ENCODE measurements at places on chromosomes 1 and 21. TPM values are rescaled to one million over a fixed set of nuclear protein-coding genes. Genes with fewer than 3 reads are reported as not detected.
A peak's percentile ranks its signal among the peaks of the same experiment; 100 is the strongest.

Gene SPRR5
- total RNA-seq = not detected

Gene IL24
- total RNA-seq = 0.59 TPM

Gene TMOD4
- not detected for total RNA-seq

Gene HSPG2
- total RNA-seq = 95.0 TPM

Gene CFAP141
- not detected for total RNA-seq

Gene OR10K2
- not detected for total RNA-seq

Gene TCEANC2
- 5.9 TPM for total RNA-seq

Gene BRDT
- not detected for total RNA-seq

Gene PDXK
- total RNA-seq = 65.6 TPM

Gene PDC
- total RNA-seq = not detected

DNA sequence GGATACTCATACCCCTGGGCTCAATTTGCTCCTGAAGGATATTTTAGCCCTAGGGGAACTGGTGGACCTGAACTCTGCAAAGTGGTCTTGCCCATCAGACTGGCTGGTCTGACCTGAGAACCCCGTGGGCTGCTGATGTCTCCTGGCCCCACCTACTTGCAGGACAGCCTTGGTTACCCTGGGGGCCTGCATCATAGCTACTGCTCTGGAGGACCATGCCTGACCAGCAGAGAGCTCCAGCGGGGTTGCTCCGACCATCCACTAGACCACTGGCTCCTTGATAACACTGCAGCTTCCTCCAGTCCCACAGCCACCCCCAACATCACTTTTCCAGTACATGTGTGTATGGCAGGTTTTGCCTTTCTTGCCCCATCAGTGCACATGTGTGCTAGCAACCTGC, 331.6 kb upstream of the BRINP3 start:
- no peak for DNase-seq

DNA sequence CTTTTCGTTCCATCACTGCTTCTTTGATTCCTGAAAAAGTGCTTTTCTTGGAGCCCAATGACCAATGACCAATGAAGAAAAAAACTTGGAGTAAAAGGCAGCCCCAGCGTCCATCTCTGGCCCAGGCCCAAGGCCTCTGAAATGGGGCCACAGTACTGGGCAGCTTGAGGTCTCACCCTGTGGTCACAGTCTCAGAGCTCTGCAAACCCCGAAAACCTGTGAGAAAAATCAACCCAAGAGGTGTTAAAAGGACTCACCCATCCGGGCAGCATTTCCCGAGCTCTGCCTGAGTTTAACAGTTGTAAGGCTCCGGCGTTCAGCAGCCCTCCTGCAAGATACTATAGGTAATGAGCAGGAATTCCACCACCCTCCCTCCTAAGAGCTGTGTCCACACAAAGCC, 2.1 kb upstream of the EFHD2 start:
- no peak for DNase-seq

- DNase-seq = no peak
Measured at GRCh38 chr1:204357551-204358490, 1.9 kb downstream of the PLEKHA6 start.

DNA sequence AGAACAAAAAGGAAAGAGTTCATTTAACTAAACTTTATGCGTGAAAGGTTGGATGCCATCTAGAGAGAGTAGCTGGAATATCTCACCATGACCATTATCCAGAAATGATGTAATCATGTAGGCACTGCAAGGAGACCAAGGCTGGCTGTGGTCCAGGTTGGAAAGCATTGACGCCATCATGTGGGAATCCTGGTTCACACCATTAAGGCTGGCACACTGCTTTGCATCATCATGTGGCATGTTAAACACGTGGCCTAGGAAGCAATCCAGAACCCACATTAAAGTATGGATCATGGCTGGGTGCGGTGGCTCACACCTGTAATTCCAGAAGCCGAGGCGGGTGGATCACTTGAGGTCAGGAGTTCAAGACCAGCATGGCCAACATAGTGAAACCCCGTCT, 4.3 kb downstream of the ADAMTS1 start:
- no peak for DNase-seq

GRCh38 chr1:42670425-42670824, 11.8 kb upstream of the YBX1 start:
- no peak for DNase-seq

GRCh38 chr1:212532469-212533147, 76.0 kb upstream of the ATF3 start:
- DNase-seq = no peak

DNA sequence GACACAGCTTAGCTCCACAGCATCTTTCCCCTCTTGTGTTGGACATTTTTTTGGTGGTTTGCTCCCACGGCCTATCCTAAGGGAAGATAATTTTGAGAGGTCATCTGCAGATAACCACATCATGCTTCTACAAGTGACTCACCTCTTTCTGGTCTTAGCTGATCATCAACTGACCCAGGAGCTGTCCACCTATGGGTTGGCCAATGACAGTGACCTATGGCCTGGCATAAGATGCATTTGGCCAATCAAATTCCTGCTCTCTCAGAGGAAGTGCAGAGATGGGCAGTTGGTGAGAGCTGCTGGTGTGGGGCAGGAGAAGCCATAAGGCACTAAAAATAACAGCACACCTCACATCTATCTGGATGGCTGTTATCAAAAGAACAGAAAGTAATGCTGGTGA, 100.0 kb upstream of the CLDN14 start:
- no peak for DNase-seq

- no peak for DNase-seq
Measured at GRCh38 chr1:211910113-211910884, 79.7 kb upstream of the LPGAT1 start.

- DNase-seq = no peak
Measured at GRCh38 chr1:86155051-86155806, 1.3 kb downstream of the COL24A1 start.

DNA sequence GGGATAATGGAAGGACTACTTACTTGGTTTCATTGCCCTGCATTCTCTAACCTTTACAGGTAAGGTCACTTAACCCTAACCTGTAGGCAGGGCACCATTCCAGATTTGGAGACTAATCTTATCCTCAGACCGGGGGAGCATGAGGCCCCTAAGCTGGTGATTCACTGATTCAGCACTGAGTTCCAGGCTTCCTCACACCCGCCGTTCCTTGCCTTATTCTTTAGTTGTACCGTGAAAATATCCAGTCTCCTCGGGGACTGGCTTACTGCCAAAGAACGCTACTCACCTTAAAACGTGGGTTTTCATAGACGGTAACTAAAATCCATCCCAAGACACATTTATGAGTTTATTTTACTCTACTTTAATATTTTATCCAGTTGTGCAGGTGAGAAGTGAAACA, 44.3 kb upstream of the COL24A1 start:
- no peak for DNase-seq

DNA sequence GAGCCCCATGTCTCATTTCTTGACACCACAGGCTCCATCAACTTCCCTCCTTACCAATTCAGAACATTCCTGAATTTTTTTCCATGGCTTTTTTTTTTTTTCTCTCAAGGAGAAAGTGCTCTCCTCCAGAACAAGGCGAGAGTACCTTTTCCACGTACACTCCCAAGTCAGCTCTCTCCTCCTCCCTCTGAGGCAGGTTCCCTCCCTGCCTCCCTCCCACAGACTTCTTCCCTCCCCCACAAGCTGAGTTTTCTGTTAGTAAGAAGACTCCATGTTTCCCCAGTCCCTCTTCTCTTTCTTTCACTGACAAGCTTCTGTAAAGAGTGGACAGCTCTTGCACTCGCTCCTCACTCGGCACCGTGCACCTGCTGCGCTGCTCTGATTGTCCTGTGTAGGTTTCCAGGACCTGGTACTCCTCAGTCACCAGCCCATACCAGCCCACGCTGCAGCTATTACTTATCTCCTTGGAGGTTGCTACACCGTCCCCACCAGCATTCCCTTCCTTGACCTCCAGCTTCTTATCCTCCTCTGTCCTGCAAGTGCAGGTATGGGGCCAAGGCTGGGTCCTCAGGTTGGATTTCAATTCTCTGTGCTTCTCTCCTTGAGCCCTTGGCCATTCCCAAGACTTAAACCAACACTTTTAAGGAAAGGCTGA, 3.8 kb downstream of the TRAF5 start:
- DNase-seq = no peak

GRCh38 chr1:68571454-68572235, 74.8 kb upstream of the DEPDC1 start:
- DNase-seq = no peak

- DNase-seq = peak; percentile 95
Measured at GRCh38 chr1:150561254-150561973, 12.2 kb downstream of the ADAMTSL4 start.

- DNase-seq = no peak
Measured at GRCh38 chr1:115426956-115427355, 88.9 kb upstream of the NGF start.

DNA sequence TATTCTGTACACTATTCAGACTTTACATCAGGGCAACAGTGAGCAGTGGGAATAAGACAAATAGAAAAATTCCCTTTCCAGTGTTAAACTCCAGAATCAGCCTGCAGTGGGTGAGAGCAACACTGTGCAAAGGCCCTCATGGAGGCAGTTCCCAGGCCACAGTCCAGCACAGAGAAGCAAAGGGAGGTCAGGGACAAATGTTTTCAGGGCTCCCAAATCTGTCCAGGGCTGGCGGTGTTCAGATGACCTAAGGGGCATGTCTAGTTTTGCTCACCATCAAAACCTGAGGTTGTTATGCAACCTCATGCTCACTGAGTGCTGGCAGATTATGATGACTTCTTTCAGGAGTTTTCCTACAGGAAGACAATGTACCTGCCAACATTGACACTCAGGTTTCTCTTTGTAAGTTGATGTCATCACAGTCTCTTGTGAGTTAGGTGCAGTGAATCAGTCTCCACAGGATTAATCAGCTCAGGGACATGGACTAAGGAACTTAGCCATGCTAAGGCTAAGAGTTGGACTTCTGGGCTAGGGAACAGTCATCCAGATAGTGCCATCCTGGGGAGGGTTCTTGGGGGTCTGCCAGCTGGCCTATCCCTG, 3.6 kb upstream of the LCE5A start:
- DNase-seq = no peak

DNA sequence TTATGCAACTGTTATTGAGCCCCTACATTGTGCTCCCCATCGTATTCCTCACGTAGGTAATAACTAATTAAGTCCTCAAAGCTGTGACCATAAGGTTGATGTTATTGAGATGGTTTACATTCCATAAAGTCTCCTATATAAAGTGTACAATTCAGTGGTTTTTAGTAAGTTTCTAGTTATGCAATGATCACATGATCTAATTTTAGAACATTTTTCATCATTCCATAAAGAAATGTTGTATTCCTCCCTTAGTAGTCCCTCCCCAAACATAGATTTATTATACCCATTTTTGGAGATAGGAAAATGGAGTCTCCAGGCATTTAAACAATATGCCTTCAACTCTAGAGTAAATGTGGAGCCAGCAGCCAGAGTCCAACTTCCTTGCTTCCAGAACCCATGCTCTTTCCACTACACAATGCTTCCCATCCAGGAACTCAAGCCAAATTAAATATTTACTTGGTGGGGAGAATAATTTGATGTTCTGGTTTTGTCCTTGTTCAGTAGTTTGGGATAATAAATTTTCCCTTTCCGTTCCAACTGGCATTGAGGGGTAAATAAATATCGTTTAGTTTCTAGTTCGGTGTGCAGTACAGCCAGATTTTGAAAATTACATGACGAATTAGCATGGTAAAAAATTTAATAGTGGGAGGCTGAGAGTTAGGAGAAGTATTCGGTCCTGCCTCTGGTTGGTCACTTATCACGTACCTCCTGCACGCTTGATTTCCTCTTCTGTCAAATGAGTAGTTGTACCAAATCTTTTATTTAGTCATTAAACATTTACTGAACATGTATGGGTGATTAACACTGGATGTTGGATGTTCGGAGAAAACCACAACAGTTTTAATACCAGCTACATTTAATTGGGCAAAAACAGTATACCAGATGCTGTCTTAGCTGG, 66.3 kb downstream of the CACHD1 start:
- DNase-seq = no peak

GRCh38 chr21:26587736-26588201, 14.7 kb upstream of the CYYR1 start:
- DNase-seq = no peak

GRCh38 chr1:160103658-160104408, 5.4 kb upstream of the IGSF8 start:
- DNase-seq = no peak

DNA sequence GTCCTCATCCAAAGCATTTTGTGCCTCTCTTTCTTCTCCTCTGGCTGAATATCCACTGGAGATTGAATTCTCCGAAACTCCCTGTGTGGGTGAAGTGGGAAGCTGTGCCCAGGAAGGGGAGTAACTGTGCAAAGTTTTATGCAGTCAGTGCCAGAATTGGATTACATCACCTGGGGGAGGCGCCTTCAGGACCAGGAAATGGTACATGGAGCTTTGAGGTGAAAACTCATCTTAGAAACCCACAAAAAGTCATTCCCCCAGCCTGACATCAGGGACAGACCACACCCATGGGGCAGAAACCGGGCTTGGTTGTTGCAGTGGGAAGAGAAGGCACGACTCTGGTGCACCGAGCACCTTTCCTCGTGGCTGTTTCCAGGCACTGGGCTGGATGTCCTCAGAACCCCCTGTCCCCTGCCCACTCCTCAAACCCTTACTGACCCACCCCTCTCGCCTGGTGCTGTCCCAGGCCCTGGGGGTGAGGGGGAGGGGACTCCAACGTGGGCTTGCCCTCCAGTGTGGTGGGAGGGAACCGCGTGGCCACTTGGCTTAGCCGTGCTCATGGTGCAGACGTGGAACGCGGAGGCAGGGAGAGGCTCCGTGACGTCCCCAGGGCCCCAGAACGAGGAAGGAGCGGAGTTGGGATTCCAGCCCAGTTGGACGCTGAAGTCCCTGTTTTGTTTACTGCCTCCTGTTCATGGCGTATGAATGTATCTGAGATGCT, 15.7 kb downstream of the TFF3 start:
- DNase-seq = peak; percentile 54

GRCh38 chr1:190176776-190177175, 300.9 kb downstream of the BRINP3 start:
- no peak for DNase-seq

DNA sequence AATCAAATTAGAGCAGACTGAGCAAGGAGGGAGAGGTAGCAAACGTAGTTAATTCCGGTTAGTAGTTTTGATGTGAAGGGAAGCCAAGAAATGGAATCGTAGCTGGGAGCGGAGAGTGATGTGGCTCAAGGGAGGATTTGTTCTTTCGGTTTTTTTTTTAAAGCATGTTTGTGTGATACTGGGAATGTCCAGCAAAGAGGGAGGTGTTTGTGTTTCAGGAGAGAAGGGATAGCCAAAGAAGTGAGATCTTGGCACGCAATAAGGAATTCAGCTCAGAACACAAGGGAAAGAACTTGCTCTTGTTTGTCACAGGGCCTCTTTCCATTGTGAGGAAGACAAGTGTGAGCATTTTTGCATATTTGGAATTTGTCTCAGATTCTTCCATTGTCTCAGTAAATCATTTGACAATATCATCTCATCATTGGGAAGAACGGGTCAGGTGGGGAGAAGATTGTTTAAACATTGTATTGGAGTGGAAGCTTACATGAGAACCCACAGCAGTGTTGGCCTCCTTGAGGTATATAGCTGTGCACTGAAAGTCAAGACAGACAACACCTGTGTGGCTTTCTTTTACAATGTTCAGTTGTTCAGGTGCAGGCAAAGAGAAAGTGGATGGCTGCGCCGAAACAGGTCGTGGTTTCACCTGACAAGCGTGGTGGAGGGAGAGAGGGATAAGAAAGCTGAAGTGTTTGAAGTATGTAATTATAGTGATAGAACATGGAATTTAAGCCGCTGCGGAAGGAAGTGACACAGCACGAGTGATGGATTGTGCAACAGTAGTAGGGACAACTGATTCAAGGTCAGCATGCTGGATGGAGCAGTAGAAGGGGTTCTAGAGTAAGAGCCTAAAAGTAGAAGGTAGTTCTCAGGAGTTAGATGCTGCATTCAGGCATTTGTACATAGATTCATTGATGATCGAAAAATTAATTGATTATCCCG, 25.4 kb downstream of the FMN2 start:
- no peak for DNase-seq

All from breast epithelium (tissue), 4 donors.